ENCODE measurements at places on chromosomes 6 and 20.
A peak's percentile ranks its signal among the peaks of the same experiment; 100 is the strongest.

GRCh38 chr20:55283889-55284288 lies 721.4 kb downstream of the CBLN4 start:
- DNase-seq = no peak

DNA sequence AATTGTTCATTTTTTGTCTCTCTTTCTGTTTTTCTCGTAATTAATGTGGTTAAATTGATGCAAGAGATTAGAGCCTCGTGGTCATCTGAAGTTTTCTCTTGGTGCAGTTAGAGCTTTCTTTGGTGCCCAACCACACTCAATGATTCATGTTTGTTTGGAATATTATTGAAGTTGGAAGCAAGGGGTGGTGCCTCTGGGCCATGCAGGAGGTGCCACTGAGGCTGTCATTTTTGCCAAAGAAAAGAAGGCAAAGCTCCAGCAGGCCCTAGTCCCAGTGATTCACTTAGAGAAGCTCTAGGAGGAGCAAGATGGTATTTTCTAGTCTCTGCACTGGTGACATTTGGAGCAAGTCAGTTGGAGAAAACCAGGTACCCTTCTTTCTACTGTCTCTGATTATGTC lies 144.5 kb upstream of the RALGAPA2 start:
- no peak for DNase-seq

DNA sequence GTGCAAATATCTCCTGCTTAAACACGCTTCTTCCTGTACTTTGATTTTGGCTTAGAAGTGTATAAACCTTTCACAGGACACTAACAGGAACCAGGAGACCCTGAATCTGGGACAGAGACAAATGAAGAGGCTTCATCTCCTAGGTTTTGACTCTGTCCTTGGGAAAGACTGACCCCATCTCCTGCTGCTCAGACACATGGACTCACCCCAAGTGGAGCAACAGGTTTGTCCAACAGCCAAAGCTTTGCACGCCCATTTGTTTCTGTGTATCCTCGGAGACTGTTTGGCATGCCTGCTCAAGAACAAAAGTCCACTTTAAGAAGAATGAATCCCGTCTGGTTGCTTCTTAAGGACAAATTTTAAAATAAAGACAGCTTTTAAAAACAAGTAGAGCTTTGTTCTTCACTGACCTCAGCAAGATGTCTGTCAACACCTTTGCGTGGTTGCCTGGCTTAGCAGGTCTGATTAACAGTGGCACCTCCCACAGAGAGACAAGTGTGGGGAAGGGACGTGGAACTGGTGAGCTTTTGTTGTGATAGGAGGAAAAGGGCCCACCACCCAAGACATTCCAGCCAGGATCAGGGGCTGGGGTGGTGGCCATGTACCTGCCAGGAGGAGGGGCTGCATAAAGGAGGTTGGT lies 202.6 kb downstream of the SOD2 start:
- DNase-seq = no peak

GRCh38 chr6:160226118-160226591 lies 32.5 kb downstream of the SLC22A2 start:
- no peak for DNase-seq

DNA sequence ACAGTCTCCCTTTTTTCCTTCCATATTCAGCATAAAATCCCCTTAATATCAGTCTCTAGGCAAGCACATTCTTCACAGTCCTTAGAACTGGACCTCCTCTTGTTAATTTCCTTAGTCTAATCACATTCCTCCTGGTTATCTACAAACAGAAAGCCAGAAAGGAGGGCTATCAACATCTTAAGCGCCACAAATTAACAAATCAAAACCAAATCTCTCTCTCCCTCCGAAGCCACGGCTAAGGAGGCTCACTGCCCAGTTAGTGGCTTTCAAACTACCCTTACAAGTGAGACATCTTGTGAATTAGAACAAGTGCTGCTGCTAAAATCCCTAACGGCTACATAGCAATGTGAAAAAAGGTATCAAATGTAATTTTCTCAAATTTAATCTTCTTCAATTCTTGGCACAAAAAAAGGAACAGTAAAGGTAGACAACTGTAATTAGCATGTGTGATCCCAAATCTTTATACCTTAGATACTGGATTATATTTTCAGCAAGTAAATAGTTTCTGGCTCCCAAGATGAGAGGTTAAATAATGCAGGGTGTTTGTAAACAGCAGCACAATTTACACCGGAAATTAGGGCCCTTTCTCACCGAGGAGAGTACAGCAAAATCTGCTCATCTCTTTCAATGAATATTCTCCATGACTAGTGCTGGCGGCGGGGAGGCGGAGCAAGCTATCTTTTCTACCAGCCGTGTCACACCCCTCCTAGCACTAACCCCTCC lies 1.4 kb upstream of the TRIM39 start:
- peak; percentile 39 for DNase-seq

DNA sequence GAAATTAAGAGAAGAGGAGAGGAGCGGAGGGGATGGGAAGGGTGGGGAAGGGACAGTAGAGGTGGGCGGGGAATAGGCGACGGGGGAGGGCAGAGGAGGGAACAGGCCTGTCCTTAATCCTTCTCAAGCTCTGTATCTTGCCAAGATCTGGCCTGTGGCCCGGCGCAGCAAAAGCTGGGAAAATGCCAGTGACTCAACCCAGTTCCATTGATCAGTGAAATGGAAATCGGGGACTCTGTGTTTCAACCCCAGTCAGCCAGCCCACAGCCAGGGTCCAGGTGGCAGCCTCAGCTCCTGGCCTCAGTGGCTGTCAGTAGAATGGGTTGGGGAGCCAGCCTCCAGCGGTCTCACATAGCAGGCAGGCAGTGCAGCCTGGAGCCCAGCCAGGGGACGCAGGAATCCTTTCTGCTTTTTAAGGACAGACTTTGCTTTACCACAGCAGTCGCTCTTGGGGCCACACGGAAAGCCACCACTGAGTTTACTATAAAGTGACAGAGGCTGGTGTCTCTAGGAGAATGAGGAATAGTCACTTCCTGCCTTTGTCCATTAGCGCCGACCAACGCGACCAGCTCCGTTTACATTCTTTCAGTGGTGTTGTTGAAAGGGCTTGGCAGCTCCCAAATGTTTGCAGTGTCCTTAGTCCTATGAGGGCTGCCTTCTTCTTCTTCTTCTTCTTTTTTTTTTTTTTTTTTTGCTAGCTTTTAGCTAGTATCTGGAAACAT lies 128.0 kb downstream of the RIN2 start:
- DNase-seq = no peak

- DNase-seq = no peak
These were observed 1.7 kb downstream of the SLC17A2 start for GRCh38 chr6:25928562-25929324.

DNA sequence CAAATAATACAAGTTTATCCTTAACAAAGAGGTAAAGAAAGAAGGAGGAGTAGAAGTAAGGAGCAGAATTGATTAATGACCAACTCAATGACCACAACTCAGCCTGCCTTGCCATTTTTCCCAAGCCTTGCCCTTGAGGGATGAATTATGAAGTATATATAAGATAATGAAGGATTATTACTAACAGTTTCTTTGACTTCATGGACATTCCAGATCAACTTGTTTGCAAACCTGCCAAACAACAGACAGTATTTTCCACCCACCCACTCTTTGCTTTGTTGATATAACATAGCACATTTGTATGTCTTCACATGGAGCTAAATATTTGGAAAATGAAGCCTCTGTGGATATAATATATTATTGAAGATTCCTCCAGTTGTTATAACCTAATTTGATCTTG lies 9.9 kb upstream of the C6orf141 start:
- no peak for DNase-seq

GRCh38 chr6:145544514-145544913 lies 190.8 kb downstream of the EPM2A start:
- no peak for DNase-seq

GRCh38 chr6:722608-723007 lies 29.7 kb upstream of the EXOC2 start:
- DNase-seq = no peak

DNA sequence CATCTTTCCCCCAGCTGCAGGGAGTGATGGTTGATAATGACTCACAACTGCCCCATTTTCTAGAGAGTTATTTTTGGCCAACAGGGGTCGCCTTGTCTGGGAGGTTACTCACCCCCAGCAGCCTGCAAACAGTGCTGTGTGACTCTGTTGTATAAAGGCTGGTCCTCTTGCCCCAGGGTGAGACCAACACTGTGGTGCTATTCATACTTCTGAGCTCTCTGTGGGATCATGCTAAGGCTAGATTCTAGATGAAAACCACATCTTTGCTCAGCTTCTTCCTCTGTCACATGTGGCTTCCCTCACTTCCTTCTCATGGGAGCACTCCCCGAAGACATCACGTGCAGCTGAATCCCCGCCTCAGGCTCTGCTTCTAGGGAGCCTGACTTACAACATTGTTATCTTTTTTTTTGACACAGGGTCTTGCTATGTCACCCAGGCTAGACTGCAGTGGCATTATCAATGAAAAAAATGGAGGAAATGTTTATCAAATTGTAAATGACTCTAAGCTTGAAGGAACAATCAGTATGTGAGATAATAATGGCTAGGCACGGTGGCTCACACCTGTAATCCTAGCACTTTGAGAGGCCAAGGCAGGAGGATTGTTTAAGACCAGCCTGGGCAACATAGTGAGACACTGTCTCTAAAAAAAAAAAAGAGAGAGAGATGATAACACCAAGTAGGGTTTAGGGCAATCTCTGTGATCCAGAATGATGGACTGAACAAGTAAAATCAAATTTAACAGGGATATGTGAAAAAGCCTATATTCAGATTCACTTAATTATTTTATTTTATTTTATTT lies 55.7 kb upstream of the SLC23A2 start:
- no peak for DNase-seq

DNA sequence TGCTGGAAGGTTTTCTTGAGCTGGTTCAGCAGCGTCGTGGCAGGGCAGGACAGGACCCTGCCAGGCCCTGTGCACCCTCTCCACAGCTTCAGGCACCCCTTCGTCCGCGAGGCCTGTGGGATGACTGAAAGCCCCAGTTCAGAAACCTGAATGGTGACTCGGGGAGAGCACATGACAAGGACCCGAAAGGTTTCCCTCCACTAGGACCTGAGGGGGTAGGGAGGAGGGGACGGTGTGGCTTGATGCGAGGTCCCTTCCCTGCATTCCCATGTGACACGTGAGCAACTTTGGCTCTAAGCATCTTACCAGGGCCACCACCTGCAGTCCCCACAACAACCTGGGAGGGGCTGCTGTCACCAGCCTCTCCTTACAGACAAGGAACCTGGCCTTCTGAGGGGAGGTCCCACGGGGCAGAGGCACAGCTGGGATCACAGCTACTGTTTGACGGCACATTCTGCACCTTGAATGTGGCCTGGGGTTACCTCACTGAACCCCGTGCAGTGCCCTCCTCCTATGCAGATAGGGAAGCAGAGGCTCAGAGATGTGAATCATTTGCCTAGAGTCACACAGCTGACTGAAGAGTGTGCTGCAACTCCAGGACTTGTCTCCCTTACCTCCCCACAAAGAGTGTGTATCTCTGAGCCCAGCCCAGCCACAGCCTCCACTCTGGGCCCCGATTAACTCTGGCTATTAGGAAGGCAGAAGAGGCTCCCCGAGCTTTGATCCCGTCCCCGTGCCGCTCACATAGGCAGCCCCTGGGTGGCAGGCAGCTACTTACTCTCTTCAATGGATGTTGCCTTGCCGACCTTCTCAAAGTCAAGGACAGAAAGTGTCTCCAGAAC lies 84.6 kb downstream of the PTPN1 start:
- no peak for DNase-seq

DNA sequence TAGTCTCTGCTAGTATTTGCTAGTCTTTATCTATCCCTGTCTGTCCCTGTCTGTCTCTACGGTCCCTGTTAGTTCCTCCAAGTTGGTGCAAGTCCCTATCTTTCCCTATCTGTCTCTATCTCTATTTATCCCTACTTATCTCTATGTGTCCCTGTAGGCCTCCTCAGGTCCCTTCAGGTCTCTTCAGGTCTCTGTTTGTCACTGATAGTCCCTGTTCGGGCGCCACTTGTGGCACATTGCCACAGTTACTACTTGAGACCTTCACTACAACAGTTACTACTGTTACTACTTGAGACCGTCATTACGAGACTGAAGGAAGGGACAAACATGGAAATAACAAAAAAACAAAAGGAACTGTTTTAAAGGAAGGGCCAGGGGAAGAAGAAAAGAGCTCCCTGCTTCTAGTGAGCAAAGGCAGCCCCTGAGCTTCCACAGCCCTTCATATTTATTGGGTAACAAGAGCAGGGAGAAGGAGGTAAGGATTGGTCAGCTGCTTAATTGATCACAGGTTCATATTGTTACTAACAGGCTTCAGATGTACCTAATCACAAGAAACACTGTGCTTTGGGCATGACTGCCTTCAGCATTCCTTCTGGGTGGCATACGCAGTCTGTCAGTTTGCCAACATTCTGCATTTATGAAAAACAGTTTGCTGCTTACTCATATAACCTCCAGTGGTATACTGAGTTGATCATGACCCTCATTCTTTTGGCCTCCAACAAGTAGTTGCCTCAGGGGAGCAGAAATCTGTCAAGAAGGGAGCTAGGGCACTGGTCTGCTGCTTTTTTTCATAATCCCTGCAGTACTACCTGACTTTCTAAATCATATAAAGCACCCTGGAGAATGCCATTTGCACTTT lies 8.4 kb downstream of the EPB41L2 start:
- no peak for DNase-seq

GRCh38 chr20:50589548-50590347 lies 79.6 kb downstream of the PTPN1 start:
- no peak for DNase-seq

DNA sequence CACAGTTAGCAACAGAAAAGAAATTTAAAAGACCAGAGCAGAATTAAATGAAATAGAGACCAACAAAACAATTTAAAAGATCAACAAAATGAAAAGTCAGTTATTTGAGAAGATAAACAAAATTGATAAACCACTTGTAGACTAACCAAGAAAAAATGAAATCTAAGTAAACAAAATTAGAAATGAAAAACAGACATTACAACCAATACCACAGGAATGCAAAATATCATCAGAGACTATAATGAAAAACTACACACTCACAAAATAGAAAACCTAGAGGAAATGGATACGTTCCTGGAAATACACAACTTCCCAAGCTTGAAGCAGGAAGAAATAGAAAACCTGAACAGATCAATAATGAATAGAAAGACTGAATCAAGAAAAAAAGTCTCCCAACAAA lies 97.8 kb downstream of the WDR27 start:
- DNase-seq = no peak

DNA sequence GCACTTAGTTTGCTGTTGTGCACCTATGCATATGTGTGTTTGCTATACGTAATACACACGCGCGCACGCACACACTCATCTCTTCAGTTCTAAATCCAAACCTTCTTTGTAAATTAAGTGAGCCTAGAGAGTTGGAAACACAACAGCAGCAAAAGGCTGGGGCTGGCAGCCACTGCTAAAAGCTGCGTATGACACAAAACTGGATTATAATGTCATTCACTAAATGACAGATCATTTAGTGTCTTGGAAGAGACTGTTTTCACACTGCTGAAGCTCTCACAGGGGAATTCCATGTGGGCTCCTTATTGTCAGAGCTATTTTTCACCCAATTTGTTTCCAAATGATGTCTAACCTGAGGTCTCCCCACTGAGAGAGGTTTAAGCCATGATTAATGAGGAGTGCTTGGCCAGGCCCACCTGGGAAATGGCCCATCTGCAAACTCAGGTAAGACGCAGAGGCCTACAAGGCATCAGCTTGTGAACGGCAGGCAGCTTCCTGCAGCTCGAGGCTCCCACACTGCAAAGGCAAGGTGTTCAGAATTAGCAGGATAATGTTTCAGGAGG lies 94.2 kb downstream of the OLIG3 start:
- DNase-seq = no peak

GRCh38 chr20:57667924-57668782 lies 41.7 kb downstream of the PMEPA1 start:
- DNase-seq = no peak

GRCh38 chr20:62362991-62363919 lies 3.9 kb downstream of the LAMA5 start:
- DNase-seq = no peak

GRCh38 chr6:161792851-161793493 lies 519.1 kb upstream of the AGPAT4 start:
- no peak for DNase-seq

Measured in thoracic aorta (tissue), 2 donors.